ENCODE measurements at places on chromosomes 1 and 21.

DNA sequence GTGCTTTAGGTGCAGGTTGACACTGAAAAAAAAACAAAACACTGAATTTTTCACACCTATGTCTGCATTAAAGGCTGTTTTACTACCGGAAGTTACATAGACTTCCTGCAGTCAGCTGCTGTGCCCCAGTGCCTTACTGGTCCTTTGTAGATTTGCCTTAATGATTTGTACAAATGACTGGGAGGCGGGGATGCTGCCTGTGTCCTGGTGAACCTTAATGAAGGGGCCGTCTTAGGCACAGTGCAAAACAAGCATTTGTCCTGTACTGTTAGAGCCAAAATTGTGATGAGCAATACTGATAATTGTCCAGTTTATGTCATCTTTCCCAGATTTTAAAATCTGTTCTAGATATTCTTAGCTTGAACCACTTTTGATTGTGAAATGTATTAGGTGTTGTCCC is 90.9 kb upstream of the PGD start:
- DNase-seq, result no peak

DNA sequence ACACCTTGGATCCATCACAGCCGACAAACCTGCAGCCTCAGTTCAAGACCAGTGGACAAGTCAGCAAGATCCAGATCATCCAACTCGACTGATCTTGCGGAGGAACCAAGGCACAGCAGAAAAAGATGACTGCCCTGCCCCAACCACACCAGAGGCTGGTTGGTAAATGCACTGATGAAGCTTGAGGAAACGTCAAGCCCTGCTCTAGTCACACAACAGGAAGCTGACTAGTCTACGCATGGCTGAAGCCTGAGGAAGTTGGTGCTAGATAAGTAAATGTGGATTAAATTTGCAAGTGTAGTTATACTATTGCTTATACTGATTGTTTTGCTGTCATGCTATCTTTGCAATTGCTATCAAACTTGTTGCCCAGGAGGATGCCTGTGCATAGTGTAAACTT is 89.0 kb downstream of the LIPI start:
- DNase-seq, result no peak

DNA sequence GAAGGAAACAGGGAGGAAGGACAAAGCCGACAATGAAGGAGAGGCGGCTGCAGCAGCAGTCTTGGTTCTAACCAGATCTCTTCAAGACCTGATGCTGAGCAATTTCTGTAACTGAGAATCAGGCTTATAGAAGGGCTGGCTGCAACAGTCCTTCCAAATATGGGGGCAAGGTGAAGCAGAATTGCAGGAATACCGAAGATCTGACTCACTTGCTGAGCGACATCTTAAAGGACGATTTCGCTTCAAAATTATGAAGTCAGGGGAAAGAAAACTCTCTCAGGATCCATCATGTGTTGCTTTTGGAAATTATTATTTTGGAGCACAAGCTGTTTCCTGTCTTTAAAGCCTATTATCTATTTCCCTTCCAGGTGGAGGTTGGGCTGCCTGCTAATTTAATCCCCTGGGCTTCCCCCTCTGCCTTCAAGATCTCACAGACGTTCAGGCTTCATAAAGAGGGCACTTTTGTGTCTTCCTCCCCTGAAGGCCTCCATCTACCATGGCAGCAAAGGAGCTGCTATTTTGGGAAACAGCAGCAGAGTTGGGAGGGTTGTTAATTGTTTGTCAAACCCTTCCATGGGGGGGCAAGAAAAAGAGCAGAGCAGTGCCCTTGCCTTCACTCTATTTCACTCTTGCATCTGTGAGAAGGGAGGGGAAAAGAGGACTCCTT is 10.8 kb upstream of the IER5 start:
- DNase-seq, result no peak

DNA sequence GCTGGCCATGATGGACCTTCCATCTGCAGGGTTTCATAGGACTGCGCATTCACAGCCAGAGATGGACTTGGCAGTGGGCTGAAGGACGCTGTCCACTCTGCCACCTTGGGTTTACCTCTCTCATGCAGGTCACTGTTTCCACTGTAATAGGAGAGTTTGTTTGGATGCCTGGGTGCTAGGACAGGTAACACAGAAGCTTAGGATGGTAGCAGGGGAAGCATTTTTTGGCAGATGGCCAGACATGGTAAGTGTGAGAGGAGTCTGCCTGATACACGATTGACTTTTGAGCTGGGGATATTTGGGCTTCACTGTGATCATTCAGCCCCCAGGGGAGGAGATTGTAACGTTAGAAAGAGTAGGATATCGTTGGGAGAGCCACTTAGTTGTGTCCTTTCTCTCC is 11.8 kb downstream of the PSEN2 start:
- DNase-seq, result no peak

DNA sequence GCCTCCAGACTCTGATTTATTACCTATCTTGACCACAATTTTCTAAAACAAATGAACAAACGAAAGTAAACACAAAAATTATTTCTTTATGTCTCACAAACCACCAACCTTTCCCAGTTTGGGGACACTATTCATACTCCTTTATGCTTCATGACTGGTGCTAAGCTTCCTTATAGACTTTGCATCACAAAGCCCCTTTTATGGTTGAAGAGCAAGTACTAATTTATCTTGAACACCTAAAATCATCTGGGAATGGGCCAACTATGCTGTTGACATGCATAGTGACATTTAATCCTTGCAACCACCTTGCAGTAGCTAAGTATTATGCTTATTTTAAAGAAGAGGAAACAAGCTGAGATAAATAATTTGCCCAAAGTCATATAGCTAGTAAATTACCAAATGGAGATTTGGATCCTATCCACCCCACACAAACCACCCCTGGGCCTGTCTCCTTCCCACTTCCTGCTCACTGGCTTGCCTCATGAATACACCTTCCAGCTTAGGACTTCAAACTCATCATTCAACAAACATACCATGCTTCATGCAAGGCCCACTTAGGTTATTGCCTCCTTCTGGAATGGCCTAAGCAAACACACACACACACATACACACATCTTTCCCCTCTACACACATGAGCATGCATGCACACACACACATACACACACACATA is 192.2 kb downstream of the PLPP3 start:
- DNase-seq, result no peak

- no peak for DNase-seq
Measured at GRCh38 chr1:20496241-20496661, 10.2 kb upstream of the CAMK2N1 start.
